Suprapubic skin (tissue), 4 donors: ENCODE measurements at places on chromosomes 13 and 19. TPM values are rescaled to one million over a fixed set of nuclear protein-coding genes. Genes with fewer than 3 reads are reported as not detected.

The TTC9B gene
- not detected for total RNA-seq

GRCh38 chr19:16041299-16041990 lies 34.9 kb upstream of the TPM4 start:
- DNase-seq: peak; percentile 91
- H3K36me3 ChIP-seq: no peaks in the 10 kb centered on the region
- H3K4me3 ChIP-seq: peak overlapping the region; percentile 20
- no peak overlapping the region for H3K27ac ChIP-seq
- peaks cover 10% of the 10 kb centered on the region for H3K4me1 ChIP-seq

GRCh38 chr19:13459351-13459750 lies 46.9 kb downstream of the CACNA1A start:
- DNase-seq: no peak
- H3K27ac ChIP-seq: no peak overlapping the region
- H3K27me3 ChIP-seq: peaks cover 40% of the 10 kb centered on the region
- no peak overlapping the region for H3K4me3 ChIP-seq

The SYNE4 gene
- total RNA-seq: 3.0 TPM

DNA sequence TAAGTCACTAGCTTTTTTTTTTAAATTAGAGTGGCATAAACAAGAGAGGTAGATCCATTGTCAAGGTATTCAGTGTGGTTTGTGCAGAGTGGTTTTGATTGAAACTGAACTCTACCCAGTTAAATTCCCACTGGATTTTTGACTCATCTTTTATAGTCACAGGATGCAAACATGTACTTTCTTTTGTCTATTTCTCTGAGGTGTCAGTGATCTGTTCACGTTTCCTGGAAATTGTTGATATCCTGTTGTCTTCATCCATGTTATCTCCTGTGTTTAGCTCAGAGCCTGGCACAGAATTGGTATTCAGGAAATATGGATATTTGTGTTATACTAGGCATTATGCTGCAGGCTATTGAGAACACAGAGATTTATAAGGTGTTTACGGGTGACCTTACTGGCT lies 119.7 kb downstream of the PCCA start:
- no peak overlapping the region for H3K4me3 ChIP-seq
- no peak overlapping the region for H3K27ac ChIP-seq

DNA sequence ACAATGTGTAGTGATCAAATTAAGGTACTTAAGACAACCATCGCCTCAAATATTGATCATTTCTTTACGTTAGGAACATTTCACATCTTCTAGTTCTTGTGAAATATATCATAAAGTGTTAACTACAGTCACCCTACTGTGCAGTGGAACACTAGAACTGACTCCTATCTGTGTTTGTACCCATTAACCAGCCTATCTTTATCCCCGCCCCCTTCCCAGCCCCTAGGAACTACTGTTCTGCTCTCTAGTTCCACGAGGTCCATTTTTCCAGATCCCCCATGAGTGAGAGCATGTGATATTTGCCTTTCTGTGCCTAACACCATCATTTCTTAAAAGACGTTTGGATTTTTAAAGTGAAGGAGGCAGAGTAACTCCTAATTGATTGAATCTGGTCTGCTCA lies 24.4 kb upstream of the GGACT start:
- no peak overlapping the region for H3K4me3 ChIP-seq
- peaks cover 6% of the 10 kb centered on the region for H3K4me1 ChIP-seq
- no peaks in the 10 kb centered on the region for H3K36me3 ChIP-seq
- no peak overlapping the region for H3K27ac ChIP-seq

DNA sequence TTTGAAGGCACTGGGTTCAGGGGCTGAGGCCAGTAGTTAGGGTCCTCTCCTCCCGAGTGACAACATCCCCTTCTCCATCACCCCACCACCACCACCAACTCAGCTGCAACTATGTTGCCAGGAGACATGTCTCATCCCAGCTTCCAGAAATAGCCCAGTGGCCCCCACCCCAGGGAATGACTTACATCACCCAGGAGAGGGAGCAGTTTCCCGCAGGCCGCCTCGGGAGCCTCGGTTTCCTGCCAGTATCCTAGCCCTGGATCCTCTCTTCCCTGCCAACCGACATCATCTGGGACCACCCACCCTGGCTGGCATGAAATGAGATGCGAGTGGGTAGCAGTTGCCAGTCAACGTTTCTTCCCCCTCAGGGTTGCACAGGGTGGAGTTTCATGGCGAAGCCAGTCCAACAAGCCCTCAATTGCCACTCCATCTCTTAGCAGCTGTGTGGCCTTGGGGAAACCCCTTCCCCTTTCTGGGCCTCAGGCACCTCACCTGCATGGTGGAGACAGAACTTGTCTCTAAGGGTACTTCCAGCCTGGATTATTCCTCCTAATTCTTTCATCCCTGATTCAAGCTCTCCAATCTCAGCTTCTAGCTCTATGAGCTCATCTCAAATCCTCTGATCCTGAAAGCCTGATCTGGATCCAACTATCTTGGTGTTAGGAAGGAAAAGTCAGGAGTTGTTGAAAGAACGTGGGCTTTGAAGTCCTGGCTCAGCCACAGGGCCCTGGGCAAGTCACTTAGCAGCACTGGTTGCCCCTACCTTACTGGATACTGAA lies 3.9 kb upstream of the GSK3A start:
- H3K36me3 ChIP-seq: peaks cover 16% of the 10 kb centered on the region
- DNase-seq: peak; percentile 91
- peaks cover 84% of the 10 kb centered on the region for H3K4me1 ChIP-seq

The ZNF780A gene
- 2.2 TPM for total RNA-seq

The ICAM5 gene
- total RNA-seq: 0.62 TPM

DNA sequence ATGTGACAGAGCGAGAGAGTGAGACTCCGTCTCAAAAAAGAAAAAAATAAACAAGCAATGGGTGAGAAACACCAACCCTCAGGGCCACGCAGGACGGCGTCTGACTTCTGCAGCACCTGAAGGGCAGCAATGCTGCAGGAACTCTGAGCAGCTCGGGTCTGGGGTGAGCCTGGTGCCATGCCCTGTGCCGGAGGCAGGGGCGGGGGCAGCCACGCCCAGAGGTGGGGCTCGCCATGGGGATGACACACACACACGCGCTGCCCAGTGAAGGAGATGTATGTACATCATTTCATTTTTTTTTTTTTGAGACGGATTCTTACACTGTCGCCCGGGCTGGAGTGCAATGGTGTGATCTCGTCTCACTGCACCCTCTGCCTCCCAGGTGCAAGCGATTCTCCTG lies 24.3 kb downstream of the GPX4 start:
- peaks cover 68% of the 10 kb centered on the region for H3K4me1 ChIP-seq
- H3K27me3 ChIP-seq: no peaks in the 10 kb centered on the region
- H3K36me3 ChIP-seq: peaks cover 49% of the 10 kb centered on the region
- no peak overlapping the region for H3K4me3 ChIP-seq
- no peak overlapping the region for H3K27ac ChIP-seq

- H3K4me1 ChIP-seq: no peaks in the 10 kb centered on the region
- no peak overlapping the region for H3K4me3 ChIP-seq
These were observed 100.6 kb upstream of the FAM216B start for GRCh38 chr13:42680748-42681147.

GRCh38 chr13:40568246-40569023 lies 98.0 kb downstream of the FOXO1 start:
- H3K36me3 ChIP-seq: no peaks in the 10 kb centered on the region
- H3K27me3 ChIP-seq: no peaks in the 10 kb centered on the region
- DNase-seq: no peak
- no peak overlapping the region for H3K4me3 ChIP-seq
- peaks cover 42% of the 10 kb centered on the region for H3K4me1 ChIP-seq

The APOC4 gene
- not detected for total RNA-seq

The CD209 gene
- total RNA-seq: 0.68 TPM

The CGB8 gene
- not detected for total RNA-seq

GRCh38 chr13:21613791-21614190 lies 9.8 kb upstream of the MICU2 start:
- H3K27ac ChIP-seq: no peak overlapping the region
- H3K36me3 ChIP-seq: no peaks in the 10 kb centered on the region
- no peaks in the 10 kb centered on the region for H3K4me1 ChIP-seq
- H3K4me3 ChIP-seq: no peak overlapping the region

The PRR19 gene
- total RNA-seq: 1.2 TPM

The NUCB1 gene
- 132 TPM for total RNA-seq

GRCh38 chr19:18157465-18158063 lies 4.6 kb downstream of the PIK3R2 start:
- peaks cover 77% of the 10 kb centered on the region for H3K4me1 ChIP-seq
- no peak overlapping the region for H3K27ac ChIP-seq
- no peak overlapping the region for H3K4me3 ChIP-seq
- no peak for DNase-seq
- peaks cover 6% of the 10 kb centered on the region for H3K36me3 ChIP-seq

The NPAS1 gene
- 6.4 TPM for total RNA-seq

DNA sequence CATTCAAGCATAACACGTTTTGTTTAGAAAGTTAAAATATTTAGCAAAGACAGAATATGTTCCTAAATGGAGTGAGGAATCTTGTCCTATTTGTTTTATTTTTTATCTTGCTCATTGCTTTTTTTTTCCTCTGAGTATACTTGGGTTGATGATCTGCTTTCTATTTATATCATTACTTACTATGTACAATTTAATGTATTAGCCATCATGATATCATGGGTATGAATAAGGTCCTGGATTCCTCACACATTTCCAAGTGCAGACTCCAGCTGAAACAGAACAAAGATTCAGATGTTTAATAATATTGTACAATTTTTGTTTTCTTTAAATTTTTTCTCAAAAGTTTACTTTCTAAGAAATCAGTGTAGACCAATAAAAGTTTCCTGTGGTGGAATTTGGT lies 388.2 kb downstream of the GPC6 start:
- H3K4me3 ChIP-seq: no peak overlapping the region
- DNase-seq: no peak
- no peaks in the 10 kb centered on the region for H3K4me1 ChIP-seq

DNA sequence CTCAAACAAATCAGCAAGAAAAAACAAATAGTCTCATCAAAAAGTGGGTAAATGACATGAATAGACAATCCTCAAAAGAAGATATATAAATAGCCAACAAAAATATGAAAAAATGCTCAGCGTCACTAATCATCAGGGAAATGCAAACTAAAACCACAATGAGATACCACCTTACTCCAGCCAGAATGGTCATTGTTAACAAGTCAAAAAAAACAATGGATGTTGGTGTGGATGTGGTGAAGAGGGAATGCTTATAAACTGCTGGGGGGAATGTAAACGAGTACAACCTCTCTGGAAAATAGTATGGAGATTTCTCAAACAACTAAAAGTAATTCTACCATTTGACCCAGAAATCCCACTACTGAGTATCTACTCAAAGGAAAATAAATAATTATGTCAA lies 239.2 kb upstream of the RFC3 start:
- H3K27me3 ChIP-seq: no peaks in the 10 kb centered on the region
- no peak for DNase-seq
- H3K36me3 ChIP-seq: no peaks in the 10 kb centered on the region
- peaks cover 5% of the 10 kb centered on the region for H3K4me1 ChIP-seq

GRCh38 chr19:39704181-39705044 lies at the start of gene LGALS14:
TSS of gene LGALS14 (plus strand) at chr19:39704481. CDS start at chr19:39704529, 48 bp downstream.
- no peaks in the 10 kb centered on the region for H3K36me3 ChIP-seq
- H3K4me3 ChIP-seq: no peak within 1 kb of the TSS
- H3K27me3 ChIP-seq: peaks cover 9% of the 10 kb centered on the region
- no peaks in the 10 kb centered on the region for H3K4me1 ChIP-seq
- no peak for DNase-seq

DNA sequence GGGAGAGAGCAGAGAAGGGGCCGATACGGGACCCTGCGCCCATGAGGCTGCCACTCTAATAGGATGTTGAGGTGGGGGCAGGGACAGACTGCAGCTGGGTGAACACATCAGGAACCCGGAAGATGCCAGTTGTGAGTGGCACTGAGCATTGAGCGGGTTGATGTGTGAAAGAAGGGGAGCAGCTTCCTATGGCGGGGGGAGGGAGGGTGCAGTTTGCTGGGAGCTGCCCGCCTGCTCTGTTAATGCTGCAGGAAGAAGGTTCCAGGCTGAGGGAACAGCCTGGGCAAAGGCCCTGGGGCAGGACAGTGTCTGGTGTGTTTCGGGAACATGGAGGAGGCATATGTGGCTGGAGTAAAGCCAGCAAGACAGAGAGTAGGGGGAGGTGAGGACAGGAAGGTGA lies 29.8 kb downstream of the DNM2 start:
- H3K36me3 ChIP-seq: no peaks in the 10 kb centered on the region
- H3K4me1 ChIP-seq: peaks cover 79% of the 10 kb centered on the region
- DNase-seq: no peak
- no peak overlapping the region for H3K4me3 ChIP-seq

DNA sequence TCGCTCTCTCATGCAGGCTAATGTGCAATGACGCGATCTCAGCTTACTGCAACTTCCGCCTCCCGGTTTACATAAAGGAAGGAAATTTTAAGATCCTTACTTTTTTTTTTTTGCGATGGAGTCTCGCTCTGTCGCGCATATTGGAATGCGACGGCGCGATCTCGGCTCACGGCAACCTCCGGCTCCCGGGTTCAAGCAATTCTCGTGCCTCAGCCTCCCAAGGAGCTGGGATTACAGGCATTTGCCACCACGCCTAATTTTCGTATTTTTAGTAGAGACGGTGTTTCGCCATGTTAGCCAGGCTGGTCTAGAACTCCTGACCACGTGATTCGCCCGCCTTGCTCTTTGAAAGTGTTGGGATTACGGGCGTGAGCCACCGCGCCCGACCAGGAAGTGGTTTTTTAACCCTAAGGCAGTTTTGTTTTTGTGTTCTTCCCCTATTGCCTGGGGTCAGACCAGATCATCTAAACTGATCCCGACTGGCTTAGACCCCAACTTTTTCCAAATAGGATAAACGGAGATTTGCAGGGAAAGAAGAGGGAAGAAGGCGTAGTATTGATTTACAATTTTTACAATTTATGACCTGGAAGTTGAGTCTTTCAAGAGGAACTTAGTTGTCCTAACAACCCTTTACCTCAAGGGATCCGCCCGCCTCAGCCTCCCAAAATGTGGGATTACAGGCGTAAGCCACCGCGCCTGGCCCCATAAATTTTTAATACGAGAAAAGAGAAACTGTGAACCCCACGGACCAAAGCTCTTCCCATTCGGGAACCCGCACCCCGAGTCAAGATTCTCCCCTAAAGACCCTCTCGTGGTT lies 142.0 kb downstream of the ZNF737 start:
- peak overlapping the region; percentile 65 for H3K4me3 ChIP-seq
- peaks cover 4% of the 10 kb centered on the region for H3K4me1 ChIP-seq
- no peaks in the 10 kb centered on the region for H3K36me3 ChIP-seq
- H3K27ac ChIP-seq: peak overlapping the region; percentile 93

DNA sequence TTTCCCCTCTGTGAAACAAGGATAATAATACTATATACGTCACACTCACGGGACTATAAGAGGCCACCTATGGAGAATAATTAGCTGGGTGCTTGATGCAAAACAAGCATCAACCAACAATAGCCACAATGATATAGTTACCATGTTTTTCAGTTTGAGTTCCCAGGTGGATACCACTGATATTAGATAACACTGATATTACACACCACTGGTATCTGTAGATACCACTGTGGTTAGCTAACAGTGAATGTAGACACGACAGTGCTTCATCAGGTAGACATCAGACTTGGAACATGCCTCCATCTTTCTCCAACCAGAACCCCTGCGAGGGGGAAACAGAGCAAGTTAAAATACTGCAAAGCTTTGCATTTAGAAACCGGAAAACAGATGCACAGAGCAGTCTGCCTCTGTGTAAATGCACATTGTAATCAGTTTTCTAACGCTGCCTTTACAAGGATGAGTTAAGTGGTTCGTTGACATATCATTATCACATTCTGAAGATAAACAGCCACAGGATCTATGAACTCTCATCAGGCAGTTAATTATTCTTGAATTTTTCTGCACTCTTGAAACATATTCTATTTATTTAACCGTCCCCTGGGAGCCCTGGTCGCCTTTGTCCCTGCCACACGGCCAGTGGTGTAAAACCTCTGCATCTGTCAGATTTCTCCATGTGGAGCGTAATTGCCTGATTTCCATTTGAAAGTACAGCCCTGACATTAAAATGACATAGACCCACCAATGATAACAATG lies 80.7 kb downstream of the RNASEH2B start:
- H3K36me3 ChIP-seq: no peaks in the 10 kb centered on the region
- DNase-seq: no peak
- no peak overlapping the region for H3K27ac ChIP-seq
- no peaks in the 10 kb centered on the region for H3K27me3 ChIP-seq

The CACNG8 gene
- 0.08 TPM for total RNA-seq
